ENCODE measurements at places on chromosomes 5 and 9.

GRCh38 chr9:107875571-107875980 lies 386.0 kb upstream of the KLF4 start:
- DNase-seq = no peak

- DNase-seq = no peak
These were observed 40.6 kb downstream of the SLC1A3 start for GRCh38 chr5:36647046-36647445.

- DNase-seq = no peak
These were observed 52.9 kb upstream of the EXOC3 start for GRCh38 chr5:389891-390622.

GRCh38 chr5:169909945-169910344 lies 70.3 kb downstream of the INSYN2B start:
- DNase-seq = no peak

DNA sequence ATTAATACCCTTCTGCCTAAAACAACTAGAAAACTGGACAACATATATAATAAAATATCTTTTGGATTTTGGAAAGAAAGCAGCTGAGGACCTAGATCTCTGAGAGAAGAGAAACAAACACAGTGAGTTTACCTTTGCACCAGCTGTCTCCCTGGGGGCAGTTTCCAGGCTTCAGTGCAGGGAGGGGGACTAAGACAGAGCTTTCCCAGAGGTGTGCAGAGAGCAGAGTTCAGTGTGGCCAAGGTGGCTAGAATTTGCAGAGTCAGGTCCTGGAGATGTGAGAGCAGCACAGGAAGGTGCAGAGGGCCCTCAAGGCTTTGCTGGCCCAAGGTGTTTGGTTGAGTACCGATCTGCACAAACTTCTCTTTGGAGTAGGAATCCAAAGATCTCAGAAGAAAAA lies 26.3 kb upstream of the PTPDC1 start:
- no peak for DNase-seq

DNA sequence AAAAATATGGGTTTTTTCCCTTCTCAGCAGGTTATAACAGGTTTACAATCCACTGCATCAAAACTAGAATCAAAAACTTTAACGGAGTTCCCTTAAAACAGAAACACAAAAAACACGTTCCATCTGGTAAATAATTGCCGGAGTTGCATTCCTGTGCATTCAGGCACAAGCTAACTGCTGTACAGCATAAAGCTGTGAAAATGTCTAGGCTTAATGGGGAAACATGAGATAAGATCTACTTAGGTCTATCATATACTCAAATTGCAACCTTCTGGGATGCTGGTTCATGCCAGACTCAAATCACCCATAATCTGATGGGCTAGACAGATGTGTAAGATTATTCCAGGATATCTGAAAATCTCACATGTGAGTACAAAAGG lies 265.3 kb downstream of the DOCK8 start:
- DNase-seq = no peak

DNA sequence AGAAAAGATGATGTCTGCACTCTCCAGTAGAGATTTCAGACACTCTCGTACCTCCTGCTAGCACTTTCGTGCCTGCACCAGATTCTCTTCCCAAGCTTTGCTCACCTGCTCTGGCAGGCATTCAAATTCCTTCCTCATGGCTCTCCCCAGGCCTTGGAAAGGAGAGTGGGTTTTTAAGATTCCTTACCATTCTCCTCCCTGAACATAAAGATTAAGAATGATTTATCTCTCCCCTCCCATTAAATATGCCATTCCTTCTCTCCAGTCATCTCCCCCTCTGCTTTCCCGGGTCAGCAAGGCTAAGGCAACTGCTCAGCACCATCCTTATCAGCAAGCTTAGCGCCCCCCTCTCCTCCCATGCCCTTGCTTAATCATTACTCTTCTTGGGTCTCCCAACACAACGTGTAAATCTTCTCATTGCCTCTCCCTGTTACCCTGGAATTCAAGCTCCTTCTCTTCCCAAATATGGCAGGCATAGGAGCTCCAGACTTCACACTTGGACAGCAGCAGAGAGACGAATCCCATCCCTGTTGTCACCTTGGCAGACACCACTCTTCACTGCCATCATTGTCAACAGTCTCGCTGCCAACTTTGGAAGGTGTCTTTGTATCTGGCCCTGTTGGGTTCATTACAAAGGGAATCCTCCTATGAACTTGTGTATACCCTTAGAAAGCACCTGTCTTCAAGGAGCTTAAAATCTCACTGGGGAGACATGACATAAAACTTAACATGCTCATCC lies 332.9 kb downstream of the SLIT3 start:
- no peak for DNase-seq

DNA sequence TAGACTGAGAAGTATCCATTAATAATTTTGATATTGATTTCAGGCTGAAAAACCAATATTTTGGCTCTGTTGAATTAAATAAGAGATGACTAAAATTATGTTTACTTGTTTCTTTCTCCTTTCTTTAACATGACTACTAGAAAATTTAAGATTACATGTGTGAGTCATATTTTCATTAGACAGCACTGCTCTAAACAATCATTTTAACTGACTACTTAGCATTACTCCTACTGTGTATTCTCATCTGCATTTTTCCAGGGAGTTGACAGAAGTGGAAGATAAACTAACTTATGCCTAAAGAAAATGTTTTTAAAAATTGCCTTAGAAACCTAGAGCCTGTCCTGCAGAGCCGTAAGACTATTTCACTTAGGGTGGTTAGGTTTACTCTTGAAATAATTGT lies 29.1 kb downstream of the TNC start:
- DNase-seq = no peak

DNA sequence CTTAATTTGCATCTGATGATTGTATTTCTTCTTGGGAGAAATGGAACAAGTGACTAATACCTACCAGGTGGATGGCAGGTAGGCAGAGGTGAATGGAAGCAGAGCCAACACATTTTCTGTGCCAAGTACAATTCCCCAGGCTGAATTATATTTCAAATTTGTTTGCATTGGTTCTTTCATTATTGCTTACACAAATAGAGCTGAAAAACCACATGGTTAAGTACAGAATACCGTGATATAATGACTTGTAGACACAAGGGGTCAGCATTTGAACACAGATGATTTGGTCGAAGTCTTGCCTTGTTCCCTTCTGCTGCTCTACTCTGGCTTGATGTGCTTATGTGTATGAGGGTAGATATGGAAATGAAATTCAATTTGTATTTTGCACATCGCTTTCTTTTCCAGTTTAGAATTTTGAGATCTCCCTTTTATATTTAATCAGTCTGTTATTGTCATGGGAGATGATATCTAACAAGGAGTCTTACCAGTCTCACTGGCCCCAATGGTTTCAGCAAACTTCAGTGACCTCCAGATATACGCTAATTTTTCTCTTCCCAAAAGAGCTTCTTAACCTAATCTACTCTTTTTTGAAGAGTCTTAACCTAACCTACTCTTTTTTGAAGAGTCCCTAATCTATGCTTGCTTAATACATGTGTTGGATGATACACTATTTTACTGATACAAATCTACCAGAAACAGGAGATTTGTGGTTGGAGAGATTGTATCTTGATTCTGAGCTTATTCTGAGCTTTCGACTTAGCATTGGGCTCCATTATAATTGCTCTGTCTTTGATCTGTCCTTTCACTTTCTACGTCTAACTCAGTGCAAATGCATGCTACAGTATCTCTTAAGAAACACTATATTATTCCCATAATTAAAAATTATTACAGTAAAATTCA lies 88.1 kb downstream of the PCSK1 start:
- DNase-seq = peak; percentile 53

- no peak for DNase-seq
These were observed 69.5 kb downstream of the RXRA start for GRCh38 chr9:134395737-134396257.

DNA sequence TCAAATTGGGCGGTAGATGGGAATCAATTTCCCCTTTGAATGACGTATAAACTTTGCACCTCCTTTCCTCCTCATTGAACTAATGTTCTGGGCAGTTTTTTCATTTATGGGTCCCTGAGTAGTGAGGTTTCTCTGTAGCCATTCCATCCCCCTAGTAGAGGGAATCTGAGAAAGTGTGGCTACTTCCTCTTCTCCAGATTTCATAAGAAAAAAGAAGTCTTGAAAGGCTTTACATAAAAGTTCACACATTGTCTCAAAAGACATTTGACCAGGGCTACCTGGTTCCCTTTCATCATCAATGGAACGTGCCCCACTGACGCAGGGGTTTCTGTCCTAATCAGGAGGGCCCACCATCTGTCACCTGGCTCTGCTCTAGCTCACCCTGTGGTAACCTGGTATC lies 57.3 kb downstream of the CTSL start:
- DNase-seq = no peak

DNA sequence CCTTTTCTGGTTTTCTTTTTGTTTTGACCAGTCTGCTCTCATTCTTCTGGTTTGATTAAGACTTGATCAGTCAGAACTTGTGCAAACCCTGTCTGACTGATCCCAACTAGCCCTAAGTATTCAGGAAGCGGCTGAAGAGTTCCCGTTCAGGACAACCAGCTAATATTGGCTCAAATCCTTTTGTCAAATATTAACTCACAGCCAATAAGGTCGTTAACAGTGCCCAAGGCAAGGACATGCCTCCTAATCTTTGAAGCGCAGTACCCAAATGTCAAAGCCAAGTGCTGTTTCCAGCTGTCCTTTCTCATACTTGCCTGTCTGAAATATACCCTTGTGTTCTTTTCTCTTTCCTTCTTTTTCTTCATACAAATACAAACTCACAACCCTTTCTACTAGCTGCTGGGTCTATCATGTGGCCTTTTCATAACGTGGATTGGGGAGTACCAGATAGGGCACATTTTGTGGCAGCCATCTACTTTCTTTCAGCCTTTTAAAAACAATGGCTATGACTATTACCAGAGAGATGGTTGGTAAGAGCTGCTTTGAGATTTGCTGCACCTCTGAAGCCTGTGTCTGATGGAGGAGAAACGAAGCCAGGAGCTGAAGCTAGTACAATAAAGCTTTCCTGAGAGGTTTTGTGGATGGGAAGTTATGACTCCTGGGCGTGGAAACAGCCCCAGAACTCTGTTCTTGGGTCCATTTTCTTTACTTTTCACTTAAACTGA lies 266.4 kb upstream of the ZNF608 start:
- DNase-seq = no peak
